ENCODE measurements at places on chromosomes 7 and 10.

- DNase-seq, result no peak
These were observed 980 bp downstream of the FHIP2A start for GRCh38 chr10:114822444-114823076.

DNA sequence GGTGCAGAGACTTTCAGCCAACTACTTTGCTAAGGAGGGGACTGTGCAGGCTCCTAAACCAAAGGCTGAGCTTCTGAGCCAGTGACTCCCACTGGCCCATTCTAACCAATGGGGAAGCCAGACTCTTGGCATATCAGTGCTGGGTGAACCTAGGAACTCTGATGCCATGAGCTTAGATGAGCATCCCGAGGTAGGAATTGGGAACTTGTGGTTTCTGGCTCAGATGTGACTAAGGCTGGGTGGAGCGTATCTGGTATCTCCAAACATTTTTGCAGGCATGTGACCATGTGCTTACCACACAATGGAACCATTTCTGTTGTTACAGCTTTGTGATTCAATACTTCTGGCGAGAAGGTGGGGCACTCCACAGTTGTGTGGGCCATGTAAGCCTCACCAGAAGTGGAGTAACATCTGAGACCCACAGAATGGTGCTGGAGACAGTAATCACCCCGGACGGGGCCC lies 2.5 kb upstream of the AVPI1 start:
- DNase-seq, result peak; percentile 94

DNA sequence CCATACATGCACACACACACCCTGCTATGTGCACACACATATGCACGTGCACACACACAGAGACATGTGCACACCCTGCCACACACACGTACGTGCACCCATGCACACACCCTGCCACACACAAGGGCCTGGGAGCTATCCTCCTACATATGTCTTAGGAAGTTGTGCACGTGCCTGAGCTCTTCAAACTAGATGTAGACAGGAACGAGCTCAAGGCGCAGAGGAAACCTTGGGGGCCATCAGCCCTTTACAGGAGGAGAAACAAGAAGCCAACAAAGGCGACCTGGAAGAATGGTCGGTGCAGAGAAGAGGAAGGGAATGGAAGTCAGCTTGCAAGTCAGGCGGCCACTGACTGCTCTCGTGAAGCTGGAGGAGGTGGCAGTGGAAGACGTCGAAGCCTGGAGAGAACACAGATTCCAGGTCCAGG lies 58.7 kb downstream of the AOC1 start:
- no peak for DNase-seq

GRCh38 chr7:143243614-143244013 lies 19.6 kb upstream of the GSTK1 start:
- no peak for DNase-seq
